ENCODE measurements at places on chromosomes 16 and 17.

DNA sequence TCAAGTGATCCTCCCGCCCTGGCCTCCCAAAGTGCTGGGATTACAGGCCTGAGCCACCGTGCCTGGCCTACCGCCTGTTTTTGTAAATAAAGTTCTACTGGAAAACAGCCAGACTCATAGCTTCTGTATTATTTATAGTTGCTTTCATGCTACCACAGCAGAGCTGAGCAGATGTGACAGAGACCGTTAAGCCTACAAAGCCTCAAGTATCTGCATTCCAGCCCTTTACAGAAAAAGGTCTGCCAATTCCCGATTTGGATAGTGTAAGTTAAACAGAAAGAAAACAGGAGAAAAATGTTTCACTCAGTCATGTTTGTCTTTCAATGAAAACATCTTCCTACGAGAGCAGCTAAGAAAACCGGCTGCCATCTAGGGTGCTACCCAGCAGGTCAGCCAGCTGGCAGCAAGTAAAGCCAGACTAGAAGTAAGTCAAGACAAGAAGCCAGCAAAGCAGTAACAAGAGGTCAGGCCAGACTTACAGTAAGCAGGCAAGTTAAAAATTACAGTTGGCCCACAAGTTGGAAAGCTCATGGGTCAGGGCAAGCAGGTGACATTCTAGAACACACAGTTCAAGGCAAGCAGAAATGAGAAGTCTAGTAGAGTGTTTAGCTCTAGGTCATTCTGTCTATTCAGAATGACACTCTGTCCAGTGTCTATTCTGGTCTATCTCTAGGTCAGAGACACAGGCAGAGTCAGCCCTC is 17.7 kb downstream of the NCBP3 start:
- no peak for DNase-seq

- no peak for DNase-seq
Measured at GRCh38 chr16:66933776-66934137, 445 bp downstream of the CIAO2B start.

GRCh38 chr17:73363442-73364154 is 51.8 kb upstream of the CDC42EP4 start:
- DNase-seq = no peak

DNA sequence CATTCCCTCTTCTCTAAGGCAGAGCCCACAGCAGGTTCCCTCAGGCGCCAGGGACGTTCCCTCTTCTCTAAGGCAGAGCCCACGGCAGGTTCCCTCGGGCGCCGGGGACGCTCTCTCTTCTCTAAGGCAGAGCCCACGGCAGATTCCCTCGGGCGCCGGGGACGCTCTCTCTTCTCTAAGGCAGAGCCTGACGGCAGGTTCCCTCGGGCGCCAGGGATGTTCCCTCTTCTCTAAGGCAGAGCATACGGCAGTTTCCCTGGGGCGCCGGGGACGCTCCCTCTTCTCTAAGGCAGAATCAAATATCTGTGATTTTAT is 24.3 kb downstream of the ACSF3 start:
- DNase-seq = no peak

Data from 8988T (cell line).